SK-N-SH treated with all-trans-retinoic acid at 6 μM for 48 hours (cell line): ENCODE measurements at places on chromosomes 13 and 19.

- ATAC-seq, result no peak
Observed at GRCh38 chr13:106917024-106917571, 349.2 kb upstream of the ARGLU1 start.

GRCh38 chr13:83508771-83509301, 373.4 kb downstream of the SLITRK1 start:
- no peak for ATAC-seq

GRCh38 chr13:38636073-38636472, 50.8 kb upstream of the FREM2 start:
- ATAC-seq, result no peak

DNA sequence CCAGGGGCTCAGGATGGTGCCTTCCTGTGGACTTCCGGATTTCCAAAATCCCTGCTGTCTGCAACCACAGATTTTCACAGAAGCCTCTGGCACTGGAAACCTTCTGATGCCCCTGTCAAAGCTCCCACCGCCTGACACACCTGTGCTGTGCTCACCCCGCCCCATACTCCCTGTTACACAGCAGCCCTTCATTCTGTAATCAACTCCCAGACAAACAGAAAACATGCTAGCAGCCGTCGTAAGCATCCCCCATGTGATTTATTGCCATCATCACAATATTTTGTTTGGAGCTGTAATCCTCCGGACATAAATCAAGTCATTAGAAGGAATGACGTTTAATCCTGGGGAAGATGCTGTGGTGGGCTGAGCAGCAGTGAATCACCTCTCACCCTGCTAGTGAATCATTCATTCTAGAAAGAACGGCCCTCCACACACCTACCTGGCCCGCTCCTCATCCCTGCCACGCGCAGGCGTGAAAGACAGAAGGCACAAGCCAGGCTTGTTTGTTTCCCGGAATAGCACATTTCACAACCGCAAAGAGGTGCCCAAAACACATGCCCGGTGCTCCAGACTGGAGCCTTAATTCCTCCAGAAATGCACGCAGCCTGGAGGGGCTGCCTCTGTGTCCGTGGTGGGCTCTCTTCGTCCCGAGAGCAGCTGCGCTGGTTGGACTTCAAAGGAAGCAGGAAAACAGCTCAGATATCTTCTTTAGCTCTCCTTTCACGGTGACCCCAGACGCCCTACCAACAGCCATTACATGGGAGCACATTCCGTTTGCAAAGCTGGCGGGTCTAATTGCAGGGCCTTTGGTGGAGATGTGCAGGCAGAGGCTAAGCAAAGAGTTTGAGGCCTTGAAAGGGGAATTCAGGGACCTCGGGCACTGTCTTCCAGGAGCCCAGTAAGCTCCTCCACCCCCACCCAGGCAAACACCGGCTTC, 41.3 kb upstream of the KCTD15 start:
- no peak for ATAC-seq

GRCh38 chr19:44767295-44768180, 10.2 kb upstream of the CBLC start:
- ATAC-seq, result no peak

GRCh38 chr19:33394006-33394722, 20.7 kb downstream of the CEBPG start:
- ATAC-seq, result no peak
